Stimulated activated naive CD8-positive, alpha-beta T cell treated with anti-CD3 and anti-CD28 coated beads, Interleukin-15, Interleukin-2, amounts not matched to agents 100 U/mL and 50 U/mL, for 24 hours (primary cell): ENCODE measurements at places on chromosomes 7 and 10.

DNA sequence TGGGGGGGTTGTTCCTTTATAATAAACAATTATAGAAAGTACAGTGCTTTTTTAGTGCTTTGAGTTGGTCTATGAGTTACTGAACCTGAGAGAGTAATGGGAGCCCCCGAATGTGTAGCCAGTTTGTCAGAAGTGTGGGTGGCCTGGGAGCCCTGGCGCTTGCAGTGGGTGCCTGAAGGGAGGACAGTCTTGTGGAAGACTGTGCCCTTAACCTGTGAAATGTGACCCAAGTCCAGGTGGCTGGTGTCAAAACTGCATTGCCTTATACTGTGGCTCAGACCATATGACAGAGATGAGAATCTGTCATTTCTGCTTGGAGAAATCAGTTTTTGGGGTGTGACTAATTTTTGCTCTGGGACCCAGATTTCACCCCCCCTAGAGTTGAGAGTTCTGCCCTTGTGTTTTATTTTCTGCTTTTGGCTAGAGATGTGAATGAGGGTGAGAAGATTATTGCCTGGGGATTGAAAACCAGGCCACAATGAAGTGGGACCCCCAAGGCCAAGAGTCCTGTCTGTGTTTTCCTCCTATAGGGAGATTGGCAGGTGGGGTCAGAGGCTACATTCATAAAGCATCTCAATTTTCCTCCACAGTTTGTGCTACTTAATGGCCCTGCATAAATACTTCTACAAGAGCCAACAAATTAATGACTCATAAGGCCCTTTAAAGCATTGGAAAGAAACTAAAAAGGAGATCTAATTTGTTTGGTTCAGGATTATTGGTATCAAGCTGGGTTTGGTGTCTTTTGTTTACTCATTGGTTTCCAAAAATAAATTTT is 24.1 kb upstream of the CARD11 start:
- no peak for DNase-seq

DNA sequence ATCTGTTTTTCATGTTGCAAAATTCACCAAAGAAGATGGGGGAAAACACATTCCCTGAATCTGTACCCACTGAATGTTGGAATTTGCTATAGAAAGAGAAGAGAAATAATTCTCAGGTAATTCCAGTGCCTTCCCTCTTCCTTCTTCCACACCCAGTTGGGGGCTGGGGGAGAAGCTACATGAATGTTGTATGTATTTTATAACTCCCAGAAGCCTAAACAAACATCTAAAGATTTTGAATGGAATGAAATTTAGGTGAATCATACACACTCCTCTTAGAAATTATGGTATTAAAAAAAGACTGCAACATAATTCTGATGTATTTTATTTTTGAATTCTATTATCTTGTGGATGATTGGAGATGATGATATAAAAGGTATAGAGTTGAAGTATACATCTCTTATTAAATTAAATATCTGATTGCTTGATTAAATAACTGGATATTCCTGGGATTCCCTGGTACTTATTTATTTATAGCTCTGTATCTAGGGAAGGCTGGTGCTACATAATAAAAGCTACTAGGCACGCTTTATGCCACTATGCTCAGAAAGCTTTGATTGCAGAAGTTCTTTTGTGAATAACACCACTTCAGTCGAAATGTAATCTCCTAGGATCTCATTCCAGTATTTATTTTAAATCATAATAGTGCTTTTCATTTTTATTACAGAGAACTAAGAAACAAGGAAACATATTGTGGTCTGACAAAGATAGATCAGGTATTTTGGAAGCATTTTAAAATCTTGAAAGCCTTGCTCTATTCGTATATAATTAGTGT is 98.5 kb downstream of the MCU start:
- DNase-seq: no peak

GRCh38 chr7:49294611-49295010 is 370.3 kb downstream of the CDC14C start:
- no peak for DNase-seq

GRCh38 chr7:137755427-137755826 is 91.3 kb downstream of the DGKI start:
- DNase-seq: no peak

- DNase-seq: peak; percentile 32
Observed at GRCh38 chr10:46297406-46298204, 10.8 kb downstream of the ANTXRL start.

- no peak for DNase-seq
Observed at GRCh38 chr10:131650771-131651673, 249.8 kb upstream of the PPP2R2D start.

DNA sequence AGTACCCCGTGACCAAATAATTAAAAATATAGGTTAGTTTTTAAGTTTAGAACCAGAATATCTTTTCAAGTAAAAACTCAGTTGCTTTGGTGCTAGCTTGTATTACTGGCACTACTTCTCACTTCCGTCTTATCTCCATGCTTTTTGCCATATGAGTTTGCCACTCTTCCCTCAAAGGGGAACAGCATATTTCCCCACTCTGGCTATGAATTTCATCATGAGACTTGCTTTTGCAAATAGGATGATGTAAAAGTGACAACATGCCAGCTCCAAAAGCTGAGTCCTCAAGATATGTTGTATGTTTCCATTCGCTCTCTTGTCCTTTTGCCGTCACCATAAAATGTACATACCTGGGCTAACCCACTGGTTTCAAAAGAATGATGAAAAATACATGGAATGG is 178.1 kb upstream of the SEMA3A start:
- DNase-seq: no peak

GRCh38 chr7:32881074-32881982 is 10.2 kb downstream of the KBTBD2 start:
- no peak for DNase-seq

DNA sequence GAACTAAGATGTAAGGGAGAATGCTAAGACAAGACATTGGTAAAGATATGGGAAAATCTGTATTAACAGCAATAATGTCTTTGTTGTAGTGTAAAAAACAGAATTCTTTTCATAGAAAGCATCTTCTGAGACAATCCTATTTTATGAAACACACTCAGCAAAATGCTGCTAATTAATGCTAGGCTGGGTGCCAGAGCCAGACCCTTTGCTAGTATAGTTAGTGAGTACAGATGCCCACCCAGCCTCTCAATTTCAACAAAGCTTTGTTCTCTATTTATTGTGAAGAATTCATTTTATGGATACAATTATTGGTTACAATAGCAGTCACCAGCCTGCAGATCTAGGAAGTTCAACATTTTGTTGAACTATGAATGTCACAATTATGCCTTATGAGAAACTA is 131.0 kb downstream of the SEM1 start:
- DNase-seq: no peak

GRCh38 chr10:13806419-13806818 is 219.7 kb downstream of the PRPF18 start:
- DNase-seq: no peak

DNA sequence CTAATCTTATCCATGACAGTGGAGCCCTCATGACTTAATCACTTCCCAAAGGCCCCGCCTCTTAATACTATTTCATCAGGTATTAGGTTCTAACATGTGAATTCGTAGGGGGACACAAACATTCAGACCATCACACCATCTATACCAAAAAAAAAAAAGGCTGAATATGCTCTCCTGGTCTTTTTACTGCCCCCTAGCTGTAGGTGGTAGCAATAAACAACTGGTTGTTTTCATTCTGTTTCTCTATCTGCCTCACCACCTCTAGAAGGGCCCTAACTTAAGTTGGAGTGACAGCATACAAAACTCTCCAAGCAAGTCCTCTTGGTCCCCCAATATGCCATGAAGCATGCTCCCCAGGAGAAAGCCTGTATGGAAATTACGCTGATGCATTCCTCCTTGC is 94.1 kb downstream of the GRM8 start:
- DNase-seq: no peak

DNA sequence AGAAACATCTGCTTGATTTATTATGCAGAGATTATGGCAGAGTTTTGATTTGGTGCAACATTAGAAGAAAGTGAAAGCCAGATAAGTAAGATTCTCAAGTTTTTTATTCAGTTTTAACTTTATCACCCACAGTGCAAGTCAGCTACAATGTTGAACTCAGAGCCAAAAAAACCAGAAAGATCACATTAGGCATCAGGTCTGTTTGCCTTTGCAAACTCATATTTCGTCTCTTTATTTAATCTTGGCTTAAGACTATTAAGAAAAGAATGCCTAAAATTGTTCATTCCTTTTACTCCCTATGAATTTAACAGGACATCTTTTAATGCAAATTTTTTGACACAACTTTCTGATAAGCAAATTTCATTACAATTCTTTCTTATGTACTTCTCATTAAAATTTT is 76.0 kb upstream of the TMEM26 start:
- DNase-seq: no peak

GRCh38 chr10:5968681-5969453 is 8.5 kb downstream of the IL15RA start:
- DNase-seq: no peak

DNA sequence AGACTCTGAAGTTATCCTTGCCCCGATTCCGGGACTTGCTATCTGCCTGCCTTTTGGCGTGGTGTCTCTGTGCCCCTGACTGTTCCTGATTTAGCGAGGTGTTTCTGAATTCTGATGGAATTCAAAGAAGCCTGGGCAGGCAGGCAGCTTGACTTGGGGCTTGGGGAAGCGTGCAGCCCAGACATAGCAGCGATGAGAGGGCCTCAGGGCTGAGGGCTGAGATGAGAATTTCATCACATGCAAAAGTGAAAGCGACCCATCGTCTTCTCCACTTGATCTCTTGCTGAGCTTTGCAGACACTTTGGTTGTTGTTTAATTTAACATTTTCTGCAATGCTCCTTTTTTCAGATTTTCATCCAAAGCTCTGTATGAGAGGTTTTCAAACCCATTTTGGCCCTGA is 57.8 kb downstream of the TCF7L2 start:
- DNase-seq: peak; percentile 12

DNA sequence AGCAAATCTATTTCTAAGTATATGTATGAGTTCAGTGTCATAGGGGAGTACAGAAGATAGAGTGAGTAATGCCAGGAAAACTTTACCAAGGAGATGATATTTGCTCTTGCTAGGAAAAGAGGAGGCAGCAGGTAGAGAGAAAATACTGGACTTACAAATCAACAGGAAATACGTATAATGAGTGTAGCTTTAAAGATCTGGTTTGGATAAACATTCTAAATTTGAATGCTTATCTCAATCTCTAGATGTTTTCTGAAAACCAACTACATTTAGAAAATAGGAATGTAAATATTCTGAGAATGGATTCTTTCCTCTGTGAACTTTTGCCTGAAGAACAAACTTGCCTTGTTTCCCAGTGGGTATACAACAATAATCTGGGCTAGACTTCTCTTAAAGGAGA is 46.9 kb upstream of the GNAI1 start:
- DNase-seq: no peak

- DNase-seq: no peak
Observed at GRCh38 chr7:14936554-14936953, 34.0 kb upstream of the DGKB start.

- peak; percentile 47 for DNase-seq
Observed at GRCh38 chr10:323651-324293, 188.5 kb downstream of the ZMYND11 start.

DNA sequence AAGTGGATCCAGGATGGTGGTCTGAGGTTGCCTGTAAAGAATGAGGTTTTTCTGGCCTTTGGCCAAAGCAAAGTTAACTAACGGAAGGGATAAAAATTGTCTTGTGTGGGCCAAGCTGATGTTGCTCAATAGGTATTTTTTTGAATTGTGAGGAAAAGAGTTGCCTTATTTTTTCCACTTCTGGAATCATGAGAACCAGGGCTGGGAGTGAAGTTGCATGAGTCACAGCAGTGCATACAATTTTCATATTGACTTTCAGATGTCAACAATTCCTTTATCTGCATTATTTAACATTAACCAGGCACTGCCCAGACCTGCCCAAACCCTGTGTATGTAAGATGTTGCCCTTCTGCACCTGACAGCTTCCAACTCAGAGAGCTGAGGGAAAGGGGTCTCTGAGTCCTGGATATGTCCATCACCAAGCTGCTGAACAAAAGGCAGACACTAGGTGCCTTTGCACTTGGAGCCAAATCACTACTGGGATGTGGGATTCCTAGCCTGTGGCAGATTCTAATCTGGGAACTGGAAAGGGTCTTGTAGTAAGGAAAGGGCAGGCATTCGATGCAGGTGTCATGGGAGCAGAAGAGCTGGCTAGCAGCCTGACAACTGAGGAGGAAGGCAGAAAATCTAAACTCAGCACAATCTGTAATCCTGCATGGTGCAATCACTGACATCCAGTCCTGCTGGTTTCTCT is 52.3 kb upstream of the SLC35B4 start:
- DNase-seq: no peak

GRCh38 chr7:143299840-143300239 is 11.7 kb downstream of the CASP2 start:
- peak; percentile 54 for DNase-seq

GRCh38 chr7:67637023-67637358 is 640.4 kb downstream of the TYW1 start:
- DNase-seq: no peak

DNA sequence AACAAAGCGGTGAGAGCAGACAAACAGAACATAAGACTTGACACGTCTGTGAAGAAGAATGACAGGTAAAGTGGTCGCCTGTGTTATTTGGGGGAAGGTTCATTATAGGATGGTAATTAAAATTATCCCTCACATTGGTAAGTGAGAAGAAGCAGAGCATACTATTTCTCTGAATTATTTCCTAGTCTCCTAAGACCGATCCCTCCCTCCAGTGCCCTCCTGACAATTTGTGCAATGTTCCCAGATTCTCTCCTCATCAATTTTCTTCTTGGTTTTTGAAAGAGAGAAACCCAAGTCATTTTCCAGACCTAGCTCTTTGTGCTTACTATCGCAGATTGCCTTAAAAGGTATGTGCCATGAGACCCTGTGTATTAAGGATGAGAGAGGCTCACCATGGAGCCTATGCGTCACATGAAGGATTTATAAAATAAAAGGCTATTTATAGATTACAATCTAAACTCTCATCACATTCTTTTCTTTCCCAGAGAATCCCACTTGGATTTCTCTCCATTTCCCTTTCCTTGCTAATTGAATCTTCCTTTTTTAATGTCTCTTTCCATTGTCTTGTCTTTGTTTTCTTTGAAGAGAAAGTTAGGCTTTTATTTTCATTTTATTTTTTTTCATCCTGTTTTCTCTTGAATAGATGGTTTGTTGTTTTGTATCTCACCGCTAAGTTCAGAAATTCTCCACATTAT is 112.0 kb downstream of the PPP1R3A start:
- DNase-seq: no peak

GRCh38 chr7:78968951-78969350 is 484.5 kb downstream of the MAGI2 start:
- no peak for DNase-seq

GRCh38 chr10:14328881-14329672 is 1.6 kb downstream of the FRMD4A start:
- no peak for DNase-seq

GRCh38 chr7:98594348-98594747 is 22.7 kb upstream of the NPTX2 start:
- no peak for DNase-seq

GRCh38 chr7:28626624-28627262 is 214.4 kb downstream of the CREB5 start:
- DNase-seq: peak; percentile 27
